ENCODE measurements at places on chromosomes 6 and 20. TPM values are rescaled to one million over a fixed set of nuclear protein-coding genes. Genes with fewer than 3 reads are reported as not detected.

Gene FUCA2
- 42.5 TPM for total RNA-seq

Gene POLR3F
- total RNA-seq: 13.3 TPM

Gene AURKA
- total RNA-seq: 4.8 TPM

Gene COL9A1
- total RNA-seq: not detected

Gene BTBD3
- 14.8 TPM for total RNA-seq

Gene SLC35D3
- not detected for total RNA-seq

Gene CDH22
- not detected for total RNA-seq

Gene HLA-DRA
- not detected for total RNA-seq

Gene GSTA3
- total RNA-seq: not detected

Gene MTFR2
- total RNA-seq: 0.30 TPM

Gene BPIFB4
- total RNA-seq: not detected

Gene ZKSCAN3
- 6.2 TPM for total RNA-seq

Gene IL17F
- total RNA-seq: not detected

Gene SRMS
- total RNA-seq: not detected

Gene CAP2
- total RNA-seq: 27.6 TPM

Gene FAM50B
- total RNA-seq: 8.6 TPM

Gene CST1
- total RNA-seq: not detected

Gene WFDC6
- total RNA-seq: not detected

Gene HFE
- 24.6 TPM for total RNA-seq

Gene ADGB
- not detected for total RNA-seq

Gene MAPK13
- 16.4 TPM for total RNA-seq

Gene EYA2
- total RNA-seq: not detected

Gene ANKRD6
- total RNA-seq: 3.9 TPM

Gene ULBP2
- total RNA-seq: 13.7 TPM

Gene FAM217A
- total RNA-seq: not detected

Gene FUT9
- not detected for total RNA-seq

Gene TMC2
- not detected for total RNA-seq

Gene TMEM244
- not detected for total RNA-seq

Gene KIF25
- 0.14 TPM for total RNA-seq

Gene ADGRG6
- 29.9 TPM for total RNA-seq

Gene OTOR
- not detected for total RNA-seq

Gene OVOL2
- total RNA-seq: not detected

Gene MRPS18A
- total RNA-seq: 28.2 TPM

Gene SLC4A11
- 1.2 TPM for total RNA-seq

Gene LY6G6F
- total RNA-seq: not detected

Gene RAET1L
- total RNA-seq: not detected

Gene LIN28B
- 0.05 TPM for total RNA-seq

Gene POPDC3
- total RNA-seq: 13.7 TPM

Gene SEL1L2
- total RNA-seq: not detected

Gene PDE10A
- total RNA-seq: 16.6 TPM

Gene TSPO2
- not detected for total RNA-seq

Gene CYP39A1
- not detected for total RNA-seq

Gene CTCFL
- total RNA-seq: not detected

Gene ZCCHC3
- total RNA-seq: 11.3 TPM

Gene EPPIN
- not detected for total RNA-seq

Gene PTPRK
- 58.3 TPM for total RNA-seq

Gene TMEM14B
- 47.6 TPM for total RNA-seq

Gene DEFB124
- not detected for total RNA-seq

Measured in smooth muscle cell of the umbilical artery (primary cell).